ENCODE measurements at places on chromosomes 6 and 20.

DNA sequence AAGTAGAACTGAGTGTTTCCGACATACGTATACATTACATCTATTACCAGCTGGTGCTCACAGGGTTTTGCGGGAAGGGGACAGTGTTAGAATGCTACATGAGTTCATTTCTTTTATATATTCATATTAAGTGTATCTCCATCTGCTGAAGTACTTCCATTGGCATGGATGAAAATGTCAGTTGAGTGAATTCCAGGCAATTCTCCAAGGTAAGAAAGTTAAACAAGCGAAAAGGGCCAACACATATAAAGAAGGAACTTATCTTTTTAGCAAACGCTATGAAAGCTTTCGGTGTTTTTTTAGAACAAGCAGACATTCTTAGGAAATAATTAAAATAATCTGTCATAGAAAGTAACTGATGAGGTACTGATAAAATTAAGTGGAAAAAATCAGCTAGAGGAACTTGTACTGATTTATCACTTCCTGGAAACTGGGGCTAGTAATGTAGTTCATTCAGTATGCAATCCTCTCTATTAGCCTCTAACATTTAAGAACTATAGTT lies 34.6 kb downstream of the RNF146 start:
- no peak for DNase-seq

- no peak for DNase-seq
Measured at GRCh38 chr6:158047127-158047518, 65.5 kb downstream of the SYNJ2 start.

- DNase-seq = no peak
Measured at GRCh38 chr6:48429610-48430009, 318.6 kb upstream of the PTCHD4 start.

- no peak for DNase-seq
Measured at GRCh38 chr6:20876036-20876435, 341.8 kb downstream of the CDKAL1 start.

DNA sequence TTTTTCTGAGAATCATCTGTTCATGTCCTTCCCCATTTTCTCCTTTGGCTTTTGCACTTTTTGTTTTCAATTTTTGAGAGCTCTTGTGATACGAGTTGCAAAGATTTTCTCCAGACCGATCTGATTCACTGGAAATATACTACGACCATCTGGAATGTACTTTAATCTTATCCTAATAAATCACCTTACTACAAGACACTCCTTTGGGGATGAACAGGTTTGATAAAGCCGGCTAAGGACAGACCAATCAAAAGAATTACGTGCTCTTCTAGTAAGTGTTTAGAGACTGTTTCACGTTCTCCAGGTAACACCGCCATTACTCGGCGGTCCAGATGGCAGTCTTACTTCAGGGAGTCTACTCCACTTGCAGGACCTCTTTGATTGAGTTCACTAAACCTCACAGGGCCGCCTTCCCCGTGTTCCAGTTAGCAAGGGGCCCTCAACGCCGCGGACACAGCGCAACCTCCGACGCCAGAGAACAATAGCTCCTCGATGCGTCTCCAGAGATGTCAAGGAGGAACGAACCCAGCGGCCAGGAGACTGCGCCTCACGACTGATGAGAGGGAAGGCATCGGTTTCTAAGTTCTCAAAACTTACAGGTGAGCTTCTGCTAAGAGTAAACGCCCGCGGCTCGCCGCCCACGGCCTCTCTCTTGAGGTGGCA lies 920 bp upstream of the WTAP start:
- DNase-seq = no peak

DNA sequence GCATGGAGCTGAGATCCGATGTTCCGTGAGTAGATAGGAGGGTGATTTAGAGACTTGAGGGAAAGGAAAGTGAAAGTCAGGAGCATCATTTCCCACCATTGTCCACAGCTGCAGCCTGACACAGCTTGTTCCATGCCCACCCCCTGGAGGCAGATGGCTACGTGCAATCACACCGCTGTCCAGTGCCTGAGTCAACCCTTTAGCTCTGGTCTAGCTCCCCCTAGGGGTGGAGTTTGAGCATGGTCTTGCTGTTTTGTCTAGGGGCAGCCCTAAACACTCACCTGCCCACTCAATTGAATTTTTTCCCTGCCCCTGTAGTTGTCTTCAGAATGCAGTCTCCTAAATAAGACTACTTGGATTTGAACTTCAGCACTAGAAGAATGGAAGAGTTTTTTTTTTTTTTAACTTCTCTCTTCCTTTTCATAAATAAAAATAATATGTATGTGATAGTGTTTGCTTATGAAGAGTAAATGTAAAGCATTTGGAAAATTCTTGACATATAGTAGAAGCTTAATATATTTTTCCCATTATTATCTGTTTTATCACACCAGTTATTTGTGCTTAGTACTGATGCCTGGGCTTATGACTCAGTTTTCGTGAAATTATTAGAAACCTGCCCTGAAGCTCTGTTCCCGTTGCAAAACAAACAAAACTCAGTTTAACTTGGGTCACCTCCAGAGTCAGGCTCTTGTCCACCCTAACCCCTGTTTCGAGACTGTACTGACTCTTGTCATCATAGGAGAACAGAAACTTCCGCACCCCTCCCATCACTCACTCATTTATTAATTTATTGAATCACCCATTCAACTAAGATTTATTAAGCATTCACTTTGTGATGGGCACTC lies 814.8 kb downstream of the MAFB start:
- no peak for DNase-seq

DNA sequence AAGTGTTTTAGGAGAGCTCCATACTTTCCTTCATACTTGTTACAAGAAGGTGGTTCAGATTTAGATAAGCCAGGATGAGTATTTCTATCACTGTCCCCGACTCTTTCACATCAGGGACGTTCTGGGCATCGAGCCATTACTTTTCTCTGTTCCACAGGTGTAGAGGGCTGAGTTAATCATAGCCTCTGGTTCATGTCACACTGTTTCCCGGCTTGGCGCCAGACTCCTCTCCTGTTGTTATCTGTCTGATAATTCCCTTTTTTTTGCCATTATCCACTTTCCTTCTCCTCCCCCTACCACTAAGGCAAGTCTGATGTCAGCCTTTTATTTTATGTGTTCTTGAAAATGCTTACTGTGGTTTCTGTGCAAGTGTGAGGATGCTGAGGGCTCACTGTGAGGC lies 593.4 kb downstream of the UTRN start:
- DNase-seq = no peak

- no peak for DNase-seq
Measured at GRCh38 chr6:133179481-133179880, 61.7 kb upstream of the EYA4 start.

- no peak for DNase-seq
Measured at GRCh38 chr20:30601974-30602373, 655.5 kb upstream of the DEFB115 start.

GRCh38 chr20:48716541-48716940 lies 111.3 kb downstream of the PREX1 start:
- no peak for DNase-seq

- DNase-seq = no peak
Measured at GRCh38 chr6:166335378-166336302, 6.7 kb downstream of the SFT2D1 start.

GRCh38 chr6:116016846-116017545 lies 43.7 kb downstream of the FRK start:
- no peak for DNase-seq

- DNase-seq = peak; percentile 27
Measured at GRCh38 chr6:85677234-85677956, 34.7 kb upstream of the SYNCRIP start.

- DNase-seq = no peak
Measured at GRCh38 chr6:30399390-30400058, 54.6 kb downstream of the RPP21 start.

GRCh38 chr6:24774696-24775519 lies at the start of gene GMNN:
TSS of gene GMNN (plus strand) at chr6:24774937. CDS start at chr6:24777247, 2,310 bp downstream.
- peak; percentile 93 for DNase-seq

GRCh38 chr6:13767121-13767808 lies 47.1 kb downstream of the MCUR1 start:
- DNase-seq = peak; percentile 19

DNA sequence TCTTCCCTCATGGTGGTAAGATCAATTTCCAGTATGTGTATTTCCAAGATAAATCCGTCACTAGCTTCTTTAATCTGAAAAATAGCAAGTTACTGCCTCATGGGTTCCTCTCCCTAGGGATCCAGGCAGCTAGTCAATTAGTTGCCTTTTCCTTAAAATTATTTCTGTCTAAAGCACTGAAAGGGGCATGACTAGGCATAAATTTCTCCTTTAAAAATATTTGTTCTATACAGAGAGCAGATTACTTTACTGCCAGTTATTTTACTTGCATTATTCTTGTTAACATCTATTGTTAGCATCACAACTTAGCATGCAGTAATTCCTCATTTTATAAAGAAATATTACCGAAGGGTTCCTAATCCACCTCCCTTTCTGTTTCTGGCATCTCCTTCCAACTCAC lies 1.4 kb downstream of the MTCL3 start:
- no peak for DNase-seq

DNA sequence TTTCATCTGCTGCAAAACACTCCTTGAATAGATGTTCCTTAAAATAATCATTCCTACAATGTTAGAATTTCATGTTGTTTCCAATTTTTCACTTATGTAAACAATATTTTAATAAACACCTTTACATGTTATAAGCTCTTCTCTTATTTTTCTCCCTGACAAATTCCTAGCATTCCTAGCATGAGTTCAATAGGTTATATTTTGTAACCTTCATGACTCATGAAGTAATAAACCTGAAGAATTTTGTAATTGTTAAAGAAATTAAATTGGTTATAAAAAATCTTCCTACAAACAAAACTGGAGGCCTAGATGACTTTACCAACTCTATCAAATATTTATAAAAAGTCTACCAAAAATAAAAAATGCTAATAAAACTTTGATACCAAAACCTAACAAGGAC lies 66.3 kb downstream of the NT5E start:
- no peak for DNase-seq

- DNase-seq = no peak
Measured at GRCh38 chr6:107161521-107161920, 46.2 kb upstream of the BEND3 start.

DNA sequence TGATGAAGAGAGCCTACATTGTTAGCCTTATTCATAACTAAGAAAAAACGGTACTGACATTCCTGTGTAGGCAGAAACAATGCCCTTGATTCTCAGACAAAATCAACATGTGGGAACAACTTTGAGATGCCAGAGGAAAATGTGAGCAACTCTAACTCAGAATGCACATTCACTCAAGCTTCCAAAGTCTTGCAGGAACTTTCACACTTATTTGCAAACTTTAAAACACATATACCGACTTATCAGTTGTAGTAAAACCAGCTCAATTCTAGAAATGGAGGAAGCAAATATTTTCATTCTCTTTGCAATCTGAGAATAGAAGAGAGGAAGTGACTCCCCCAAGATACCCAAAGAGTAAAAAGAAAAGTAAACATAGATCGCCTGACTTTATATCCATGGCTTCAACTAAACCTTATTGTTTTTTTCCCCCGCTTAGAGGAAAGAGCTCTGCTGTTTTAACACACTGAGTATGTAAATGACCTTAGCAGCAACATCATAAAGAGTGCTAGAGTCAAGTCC lies 117.6 kb downstream of the EPB41L2 start:
- no peak for DNase-seq

DNA sequence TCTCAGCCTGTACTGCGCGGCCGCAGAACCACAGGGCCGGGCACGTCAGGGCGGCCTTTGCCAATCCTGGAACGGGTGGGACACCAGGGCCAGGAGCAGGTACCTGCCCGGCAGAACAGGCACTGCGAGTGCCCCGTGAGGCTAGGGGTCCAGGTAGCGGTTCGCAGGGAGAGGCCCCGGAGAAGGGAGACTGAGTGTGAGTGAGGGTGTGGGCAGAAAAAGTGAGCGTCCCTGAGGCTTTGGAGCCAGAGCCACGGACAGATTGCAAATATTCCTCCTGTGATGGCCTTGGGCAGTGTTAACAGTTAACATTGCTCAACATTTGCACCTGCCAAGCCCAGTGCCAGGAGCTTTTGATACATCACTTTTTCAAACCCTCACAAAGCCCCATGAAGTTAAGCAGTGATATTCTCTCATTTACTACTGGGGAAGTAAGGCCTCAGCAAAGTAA lies 491 bp downstream of the GNMT start:
- DNase-seq = no peak
